ENCODE measurements at places on chromosomes 13 and 19. TPM values are rescaled to one million over a fixed set of nuclear protein-coding genes. Genes with fewer than 3 reads are reported as not detected.

DNA sequence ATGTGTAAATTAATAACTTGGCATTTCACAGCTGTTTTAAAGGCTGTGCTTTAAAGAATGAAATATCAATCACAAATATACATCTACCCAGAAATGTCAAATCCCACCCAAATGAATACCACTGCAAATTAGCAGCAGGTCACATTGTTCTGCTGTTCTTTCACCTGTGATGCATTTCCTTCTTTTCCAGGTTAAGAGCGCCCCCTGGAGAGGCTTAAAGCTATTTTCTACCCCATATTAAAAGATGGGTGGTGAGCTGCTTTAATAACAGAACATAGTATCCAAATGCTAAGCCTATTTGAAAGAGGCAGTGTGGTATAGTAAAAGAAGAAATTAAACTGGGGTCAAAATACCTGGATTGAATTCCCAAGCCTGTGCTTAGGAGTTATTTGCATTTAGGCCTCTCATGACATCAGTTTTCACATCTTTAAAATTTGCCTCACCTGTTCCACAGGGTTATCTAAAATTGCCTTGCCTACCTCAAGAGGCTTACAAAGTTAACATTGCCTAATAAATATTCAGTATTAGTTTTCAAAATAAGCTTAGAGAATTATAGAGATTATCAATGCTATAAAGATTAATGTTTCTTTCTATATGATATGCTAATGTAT, 396.9 kb upstream of the SLITRK5 start:
- peak; percentile 72 for DNase-seq

- DNase-seq, result no peak
These were observed 610.0 kb downstream of the EFNB2 start for GRCh38 chr13:105925496-105925895.

The EHD2 gene
- 0.37 TPM for total RNA-seq

The ETFB gene
- 138 TPM for total RNA-seq

Data from SK-MEL-5 (cell line).